ENCODE measurements at places on chromosomes 13 and 19. TPM values are rescaled to one million over a fixed set of nuclear protein-coding genes. Genes with fewer than 3 reads are reported as not detected.

The GFY gene
- 0.24 TPM for total RNA-seq

The RFPL4AL1 gene
- not detected for total RNA-seq

The ELSPBP1 gene
- total RNA-seq, result 0.25 TPM

The ELAVL1 gene
- 84.8 TPM for total RNA-seq

The UNC13A gene
- total RNA-seq, result 3.2 TPM

The NPAS1 gene
- 1.1 TPM for total RNA-seq

The LYPD5 gene
- 14.7 TPM for total RNA-seq

The CILP2 gene
- total RNA-seq, result 9.5 TPM

The ANGPTL8 gene
- total RNA-seq, result not detected

The SLC15A1 gene
- total RNA-seq, result 0.37 TPM

The DENND1C gene
- 3.2 TPM for total RNA-seq

The SLAIN1 gene
- 114 TPM for total RNA-seq

The SYCN gene
- 98.0 TPM for total RNA-seq

The METTL21C gene
- not detected for total RNA-seq

The ANGPTL4 gene
- 10.2 TPM for total RNA-seq

The CLIP3 gene
- total RNA-seq, result 20.7 TPM

The ZNF799 gene
- 5.8 TPM for total RNA-seq

The PODNL1 gene
- total RNA-seq, result 12.6 TPM

The ZNF382 gene
- total RNA-seq, result 26.8 TPM

The PALM gene
- 35.5 TPM for total RNA-seq

The IL11 gene
- 2.0 TPM for total RNA-seq

The MCEMP1 gene
- total RNA-seq, result not detected

The NLRP4 gene
- total RNA-seq, result 17.2 TPM

The ADAT3 gene
- total RNA-seq, result 10.6 TPM

The CD33 gene
- total RNA-seq, result 1.3 TPM

The EBI3 gene
- total RNA-seq, result 8.4 TPM

The KCNC3 gene
- 16.0 TPM for total RNA-seq

The CEACAM1 gene
- 13.7 TPM for total RNA-seq

The CYP2A6 gene
- not detected for total RNA-seq

The SIGLECL1 gene
- total RNA-seq, result 23.8 TPM

The SUPT20H gene
- 119 TPM for total RNA-seq

The FAM124A gene
- total RNA-seq, result 2.7 TPM

The PRR19 gene
- 18.3 TPM for total RNA-seq

Measured in testis (tissue), 5 donors.